ENCODE measurements at places on chromosomes 2 and 18.

DNA sequence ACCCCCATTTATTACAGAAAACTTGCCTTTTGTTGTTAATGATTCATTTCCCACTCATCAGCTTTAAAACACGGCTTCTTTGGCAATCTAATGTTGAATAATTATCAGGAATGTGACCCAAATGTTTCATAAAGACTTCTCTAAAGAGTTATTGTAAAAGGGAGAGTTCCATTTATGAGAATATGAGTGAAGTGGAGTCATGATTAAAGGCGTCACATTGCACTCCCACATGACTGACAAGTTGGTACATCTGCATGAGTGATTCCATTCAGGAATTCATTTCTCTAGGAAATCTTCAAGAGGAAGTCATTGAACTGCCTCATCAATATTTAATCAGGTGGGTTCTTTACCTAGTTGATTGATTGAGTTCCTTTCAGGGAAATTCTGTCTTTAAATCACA is 184.8 kb downstream of the LNPK start:
- no peak for DNase-seq

GRCh38 chr2:206354129-206354528 is 79.7 kb downstream of the ZDBF2 start:
- DNase-seq: no peak

DNA sequence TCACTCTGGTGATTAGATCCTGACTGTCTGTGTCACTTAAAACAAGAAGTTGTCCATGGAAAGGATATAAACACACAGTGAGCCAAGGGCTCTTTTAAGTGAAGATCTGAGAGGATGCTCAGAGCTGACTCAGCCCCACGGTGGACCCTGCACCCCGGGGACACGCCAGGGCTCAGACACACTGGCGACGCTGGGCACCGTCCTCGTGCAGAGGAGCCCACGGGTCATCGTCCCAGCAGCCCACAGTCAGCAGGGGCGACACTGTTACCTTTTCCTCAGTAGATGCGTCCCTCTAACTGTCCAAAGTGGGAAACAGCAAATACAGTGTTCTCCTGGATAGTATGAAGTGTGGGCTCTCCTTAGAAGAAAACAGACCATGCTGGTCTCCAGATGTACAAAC is 225.6 kb downstream of the HDAC4 start:
- DNase-seq: no peak

DNA sequence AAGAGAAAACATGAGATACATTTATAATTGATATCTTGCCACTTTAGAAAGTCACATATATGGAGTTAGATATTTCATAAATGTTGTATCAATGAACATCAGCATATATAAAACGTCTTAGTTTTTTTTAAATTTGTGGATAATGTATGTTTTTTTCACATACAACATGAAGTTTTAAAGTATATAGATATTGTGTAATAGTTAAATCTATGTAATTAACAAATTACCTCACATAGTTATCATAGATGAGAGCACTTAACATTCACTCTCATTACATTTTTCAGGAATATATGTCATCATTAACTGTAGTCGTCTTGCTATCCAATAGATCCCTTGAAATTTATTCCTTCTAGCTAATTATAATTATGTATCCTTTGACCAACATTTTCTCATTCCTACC is 406.6 kb downstream of the ARHGAP15 start:
- DNase-seq: no peak

- no peak for DNase-seq
Measured at GRCh38 chr2:158729451-158729850, 65.7 kb upstream of the DAPL1 start.

GRCh38 chr2:61463769-61464475 is 7.0 kb downstream of the USP34 start:
- no peak for DNase-seq

- DNase-seq: peak; percentile 74
Measured at GRCh38 chr18:74331404-74331803, 15.8 kb downstream of the C18orf63 start.

GRCh38 chr18:44320619-44321460 is 359.8 kb upstream of the SETBP1 start:
- DNase-seq: no peak

DNA sequence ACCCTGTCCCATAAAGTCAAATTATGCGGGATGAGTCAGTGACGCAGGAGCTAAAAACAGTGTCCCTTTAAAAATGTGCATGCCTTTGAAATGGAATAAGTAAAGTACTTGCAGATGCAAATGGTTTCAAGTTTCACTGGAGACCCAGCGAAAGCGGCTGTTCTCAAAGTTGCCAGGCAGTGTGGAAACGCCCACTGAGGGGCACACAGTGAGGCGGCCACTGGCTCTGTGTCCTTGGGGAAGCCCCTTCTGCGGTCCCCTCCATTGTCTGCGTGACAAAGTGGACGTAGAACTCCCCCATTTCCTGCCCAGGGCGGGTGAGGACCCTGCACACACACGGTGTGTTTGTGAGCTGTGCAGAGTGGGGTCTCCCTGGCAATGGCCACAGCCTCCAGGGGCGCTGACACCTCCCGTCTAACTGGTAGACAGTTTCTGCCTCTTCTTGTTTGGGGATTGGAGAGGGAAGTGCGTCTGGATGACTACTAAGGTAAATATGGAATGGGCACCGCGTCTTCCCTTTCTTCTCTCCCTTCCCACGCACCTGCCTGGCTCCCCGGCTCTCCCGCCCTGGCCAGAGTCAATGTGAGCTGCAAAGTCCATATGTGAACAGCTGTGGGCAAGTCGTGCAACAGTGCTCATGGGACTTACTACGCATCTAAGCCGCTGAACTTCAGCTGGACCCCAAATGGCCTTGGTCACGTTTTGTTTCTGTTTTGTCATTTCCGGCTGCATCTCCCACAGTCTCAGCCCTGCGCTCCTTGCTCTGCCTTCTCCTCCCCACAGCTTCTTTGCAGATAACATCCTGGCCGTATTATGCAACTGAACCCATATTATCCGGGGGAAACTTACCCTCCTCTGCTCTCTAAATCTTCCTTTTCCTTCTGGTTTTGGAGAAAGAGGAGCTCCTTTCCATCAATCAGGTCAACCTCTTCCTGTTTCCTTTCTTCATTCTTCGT is 33.7 kb upstream of the ZNF516 start:
- peak; percentile 74 for DNase-seq

DNA sequence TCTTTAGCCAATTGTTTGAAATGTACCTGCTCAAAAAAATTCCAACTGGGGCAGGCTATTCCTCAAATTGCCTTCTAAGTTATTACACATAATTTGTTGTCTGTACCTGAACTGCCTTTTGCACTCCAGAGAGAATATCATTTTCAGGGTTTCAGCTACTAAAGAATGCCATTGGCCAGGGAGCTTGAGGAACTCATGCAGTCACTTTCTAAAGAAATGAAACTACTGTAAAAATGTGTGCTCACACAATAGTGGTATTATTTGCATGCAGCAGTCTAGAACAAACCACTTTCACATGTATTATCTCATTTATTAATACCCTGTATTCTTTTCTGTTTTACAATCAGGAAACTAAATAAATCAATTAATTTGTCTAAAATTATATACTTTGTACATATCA is 152.2 kb downstream of the PID1 start:
- DNase-seq: no peak

DNA sequence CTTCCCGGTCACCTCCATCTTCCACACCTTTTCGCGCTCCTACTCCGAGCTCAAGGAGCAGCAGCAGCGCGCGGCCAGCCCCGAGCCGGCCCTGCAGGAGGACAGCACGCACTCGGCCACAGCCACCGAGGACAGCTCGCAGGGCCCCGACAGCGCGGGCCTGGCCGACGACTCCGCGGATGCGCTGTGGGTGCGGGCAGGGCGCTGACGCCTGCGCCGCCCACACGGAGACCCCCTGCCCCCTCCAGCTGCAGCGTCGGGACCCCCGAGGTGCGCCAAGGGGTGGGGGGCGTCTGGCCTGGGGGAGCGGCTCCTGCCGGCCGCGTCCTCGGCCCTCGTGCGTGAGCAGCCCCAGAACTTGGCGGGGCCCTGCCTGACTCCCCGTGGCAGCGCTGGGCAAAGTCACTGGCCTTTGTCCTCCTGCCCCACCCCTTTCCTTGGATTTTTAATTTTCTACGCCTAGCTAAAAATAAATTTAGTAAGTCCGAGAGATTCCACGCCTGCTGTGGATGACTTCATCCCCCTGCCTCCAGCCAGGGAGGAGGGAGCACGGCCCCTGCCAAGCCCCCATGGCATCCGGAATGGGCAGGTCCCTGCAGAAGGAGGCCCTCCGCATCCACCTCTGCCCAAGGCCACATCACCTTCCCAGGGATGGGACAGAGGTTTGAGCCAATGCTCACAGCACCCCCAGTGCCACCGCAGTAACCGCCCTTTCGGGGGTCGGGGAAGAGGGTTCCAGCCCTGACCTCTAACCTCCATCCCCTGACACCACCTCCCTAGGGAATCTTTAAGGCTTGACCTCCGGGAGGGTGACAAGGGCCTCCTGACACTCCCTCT is 51.6 kb downstream of the SLC66A2 start:
- DNase-seq: no peak

GRCh38 chr2:230941202-230942180 is 16.4 kb upstream of the GPR55 start:
- no peak for DNase-seq

GRCh38 chr2:168766600-168766999 is 35.8 kb upstream of the NOSTRIN start:
- no peak for DNase-seq
